ENCODE measurements at places on chromosomes 4 and X.

- no peak for DNase-seq
Measured at GRCh38 chrX:135345107-135345589, 35.9 kb downstream of the ETDC start.

DNA sequence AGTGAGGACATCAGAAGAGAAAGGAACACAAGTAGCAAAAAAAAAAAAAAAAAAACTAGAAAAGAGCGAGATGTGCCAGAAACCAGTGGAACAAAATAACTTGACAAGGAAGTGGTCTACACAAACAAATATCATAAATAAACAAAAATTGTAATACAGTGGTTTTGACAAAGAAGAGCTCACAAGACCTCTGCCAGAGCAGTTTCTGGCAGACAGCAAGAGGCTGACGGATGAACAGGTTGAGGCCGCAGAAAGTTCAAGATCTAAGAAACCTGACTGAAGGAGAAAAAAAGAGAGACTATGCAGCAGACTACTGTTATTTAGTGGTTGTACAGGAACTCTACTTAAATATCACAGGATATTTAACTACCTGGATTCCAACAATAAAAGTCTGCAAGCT, 66.2 kb downstream of the MAB21L2 start:
- DNase-seq, result no peak

DNA sequence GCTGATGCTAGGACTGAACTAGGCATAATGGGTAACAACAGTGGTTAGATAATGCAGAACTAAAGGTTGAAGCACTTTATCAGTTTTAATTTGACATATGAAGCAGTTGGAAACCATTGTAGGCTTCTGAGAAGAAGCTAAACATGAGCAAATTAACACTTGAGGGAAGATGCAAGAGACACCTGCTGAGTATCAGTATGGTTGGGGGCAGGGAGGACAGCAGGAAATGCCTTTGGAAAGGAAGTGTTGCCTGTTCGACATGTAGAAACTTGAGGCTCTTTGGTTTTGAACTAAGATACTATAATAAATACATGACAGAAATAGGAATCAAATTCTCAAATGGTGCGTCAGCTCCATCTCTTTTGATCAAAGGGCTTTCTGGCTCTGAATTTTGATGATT, 115.6 kb downstream of the FHIP1A start:
- no peak for DNase-seq

- no peak for DNase-seq
Measured at GRCh38 chr4:176464748-176465147, 145.0 kb downstream of the SPCS3 start.

DNA sequence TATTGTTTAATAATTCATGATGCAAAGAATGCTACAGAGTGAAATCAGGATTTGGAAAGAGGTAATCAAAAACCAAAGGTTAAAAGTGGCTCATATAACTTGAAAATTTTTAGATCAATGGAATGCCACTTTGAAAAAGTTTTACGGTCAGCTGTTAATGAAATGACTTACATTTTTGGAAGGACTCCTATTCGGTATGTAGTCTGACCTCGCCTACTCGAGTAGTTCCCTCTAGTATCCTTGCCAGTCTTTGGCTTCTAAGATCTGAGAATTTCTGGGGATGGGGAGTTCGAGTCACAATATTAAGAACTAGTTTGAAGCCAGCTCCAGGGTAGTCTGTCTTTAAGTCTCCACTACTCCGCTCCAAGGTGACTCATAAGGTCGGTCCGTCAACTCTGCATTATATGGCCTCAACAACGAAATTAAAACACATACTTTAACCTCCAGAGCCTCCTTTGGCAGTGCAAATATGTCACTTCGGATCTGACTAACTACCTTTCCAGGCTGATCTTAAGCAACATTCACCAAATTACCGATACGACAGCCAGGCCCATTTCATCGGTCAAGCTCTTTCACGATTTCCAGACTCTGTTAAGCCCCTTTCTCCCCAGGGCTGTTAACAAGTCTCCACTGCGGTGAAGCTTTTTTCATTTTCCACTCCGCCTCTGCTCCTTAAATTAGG, 733 bp upstream of the NAA15 start:
- DNase-seq, result no peak

Data from stimulated activated CD4-positive, alpha-beta T cell treated with anti-CD3 and anti-CD28 coated beads, Interleukin-15, amount 100 ng/mL, for 1 hour (primary cell).